ENCODE measurements at places on chromosomes 6 and 20.

DNA sequence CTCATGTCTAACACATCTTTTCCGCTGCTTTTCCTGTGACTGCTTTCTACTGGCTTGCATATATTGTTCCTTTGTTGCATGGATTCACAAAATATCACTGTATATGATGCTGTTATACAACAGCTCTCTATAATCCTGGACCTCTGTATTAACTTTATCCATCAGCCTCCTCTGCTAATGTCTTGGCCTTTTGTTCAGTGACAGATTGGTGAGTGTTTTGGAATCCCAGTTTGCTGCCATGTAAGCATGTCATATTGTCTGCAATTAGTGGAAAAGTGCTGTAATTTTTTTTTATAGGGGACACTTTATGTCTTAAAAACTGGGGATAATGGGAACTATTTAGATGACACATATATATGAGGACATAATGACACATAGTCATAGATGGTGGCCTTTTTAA is 3.0 kb downstream of the RIMS1 start:
- no peak for DNase-seq

DNA sequence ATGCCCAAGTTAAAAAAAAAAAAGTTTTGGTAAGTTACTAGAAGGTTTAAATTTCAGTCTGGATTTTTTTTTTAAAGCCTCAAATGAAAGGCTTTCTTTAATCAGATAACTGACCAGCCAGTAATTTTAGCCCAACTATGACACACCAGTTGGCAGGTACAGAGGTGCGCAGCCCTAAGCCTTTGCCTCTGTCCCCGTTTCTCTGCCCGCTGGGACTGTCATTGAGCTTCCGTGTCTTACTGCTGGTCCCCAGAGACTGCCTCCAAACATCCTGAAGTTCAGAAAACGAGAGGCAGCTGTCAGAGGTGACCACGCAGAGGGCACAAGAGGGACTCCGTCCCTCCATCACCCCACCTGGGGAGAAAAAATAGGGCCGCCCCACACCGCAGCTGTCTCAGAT is 118.2 kb downstream of the RPS12 start:
- no peak for DNase-seq

GRCh38 chr20:11697055-11697454 is 220.6 kb upstream of the BTBD3 start:
- no peak for DNase-seq

- DNase-seq, result no peak
These were observed 365.8 kb upstream of the MARCKS start for GRCh38 chr6:113491376-113491775.

DNA sequence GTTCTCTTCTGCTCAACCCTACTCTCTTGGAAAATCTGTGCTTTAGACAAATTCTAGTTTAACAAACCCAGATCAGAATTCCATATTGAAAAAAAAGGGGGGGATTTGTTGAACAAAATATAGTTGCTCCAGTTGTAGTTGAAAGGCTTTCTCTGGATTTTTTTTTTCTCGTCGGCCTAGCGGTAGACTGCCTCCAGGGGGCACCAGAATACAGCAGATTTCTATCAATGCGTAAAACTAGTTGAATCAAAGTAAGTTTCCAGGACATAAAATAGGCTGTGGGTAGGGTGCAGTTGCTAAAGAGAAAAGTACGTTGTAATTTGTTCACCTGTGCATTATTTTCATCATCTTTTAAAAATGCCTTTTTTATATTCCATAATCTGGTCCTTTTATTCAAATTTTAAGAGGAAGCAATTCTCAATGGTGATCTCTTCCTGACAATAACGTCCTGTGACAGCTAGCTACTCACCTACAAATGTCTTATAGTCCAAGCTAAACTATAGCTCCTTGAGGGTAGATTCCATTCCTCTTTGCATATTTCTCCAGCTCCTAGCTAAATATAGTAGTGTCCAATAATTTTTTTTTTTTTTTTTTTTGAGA is 105.4 kb downstream of the PERP start:
- DNase-seq, result peak; percentile 53

DNA sequence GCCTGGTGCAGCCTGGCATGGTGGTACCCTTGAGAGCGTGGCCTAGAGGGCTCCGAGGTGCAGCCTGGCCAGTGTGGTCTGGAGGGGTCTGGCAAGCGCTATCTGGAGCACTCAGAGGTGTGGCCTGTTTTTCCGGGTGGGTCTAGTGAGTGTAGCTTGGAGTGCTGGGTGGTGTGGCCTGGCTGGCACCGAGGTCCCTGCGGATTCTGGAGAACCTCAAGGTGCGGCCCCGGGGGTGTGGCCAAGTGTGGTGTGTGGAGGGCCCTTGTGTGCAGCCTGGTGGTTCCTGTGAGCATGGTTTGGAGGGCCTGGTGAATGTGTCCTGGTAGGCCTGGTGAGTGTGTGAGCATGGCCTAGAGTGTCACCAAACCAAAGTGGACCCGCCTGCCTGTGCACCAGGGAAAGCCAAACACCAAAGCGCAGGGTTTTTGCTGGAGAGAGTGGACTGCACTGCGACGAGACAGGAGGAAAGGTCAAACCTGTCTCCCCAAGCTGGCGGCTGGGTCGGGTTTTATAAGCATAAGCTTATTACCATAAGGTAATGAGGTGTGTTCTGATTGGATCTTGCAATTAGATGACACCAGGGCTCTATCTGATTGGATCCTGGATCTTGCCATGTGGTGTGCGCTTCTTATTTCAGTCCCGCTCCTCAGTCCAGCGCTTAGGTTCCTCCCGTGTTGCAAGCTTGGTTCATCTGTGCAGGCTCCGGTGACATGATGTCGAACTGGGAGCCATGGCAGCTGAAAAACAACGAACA is 35.7 kb downstream of the IGF2R start:
- DNase-seq, result no peak

DNA sequence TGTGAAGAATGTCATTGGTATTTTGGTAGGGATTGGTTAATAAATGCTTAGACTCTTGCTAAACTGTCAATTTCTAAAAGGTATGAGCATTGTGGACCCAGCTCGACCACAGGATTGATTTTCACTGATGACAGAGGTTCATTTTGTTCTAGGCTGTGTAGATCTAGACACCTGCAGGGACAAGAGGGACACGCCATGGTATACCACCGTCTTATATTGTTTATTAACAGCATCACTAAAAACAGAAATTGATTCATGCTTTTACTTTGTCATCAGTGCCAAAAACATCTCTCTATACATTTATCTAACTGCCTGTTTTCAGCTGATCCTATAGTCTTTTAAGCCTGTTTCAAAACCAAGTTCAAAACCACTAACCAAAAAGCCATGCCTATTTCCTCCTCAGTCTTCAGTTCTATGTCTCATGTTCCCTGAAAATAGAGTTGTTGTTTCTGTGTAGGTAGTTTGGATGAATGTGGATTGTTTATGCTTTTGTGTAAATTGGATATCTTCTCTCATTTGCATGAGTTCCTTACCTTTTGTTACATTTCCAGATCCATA is 109.8 kb downstream of the JAG1 start:
- no peak for DNase-seq

DNA sequence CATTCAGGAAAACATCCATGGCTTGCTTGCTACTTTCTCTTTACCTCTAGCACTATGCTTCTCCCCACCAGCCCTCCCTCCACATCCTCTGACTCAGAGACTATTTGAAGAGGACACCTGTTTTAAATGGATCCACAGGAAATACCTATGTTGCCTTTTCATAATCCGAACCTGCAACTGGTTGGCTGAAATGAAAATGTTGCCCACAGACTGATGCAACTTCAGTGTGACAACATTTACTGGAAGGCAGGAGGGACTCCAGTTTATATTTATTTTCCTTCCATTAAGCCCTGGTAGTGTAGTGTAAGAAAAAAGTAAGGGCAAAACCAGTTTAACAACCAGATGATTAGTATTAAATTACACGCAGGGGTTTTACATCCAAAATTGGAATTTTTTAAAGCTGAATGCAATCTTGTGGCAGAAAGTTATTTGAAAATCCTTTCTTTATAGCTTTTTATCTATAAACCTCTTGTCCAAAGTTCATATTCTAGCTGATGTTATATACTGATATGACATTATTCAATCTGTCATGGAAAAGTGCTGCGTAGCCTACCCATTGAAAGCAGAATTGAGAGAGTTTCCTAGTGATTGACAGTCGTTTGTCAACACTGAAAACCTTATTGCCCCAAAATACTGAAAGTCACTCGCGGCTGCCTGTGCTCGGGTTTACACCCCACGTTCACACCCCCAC is 881 bp upstream of the AIG1 start:
- DNase-seq, result no peak
